ENCODE measurements at places on chromosomes 1 and 21.
A peak's percentile ranks its signal among the peaks of the same experiment; 100 is the strongest.

GRCh38 chr1:46474570-46474969, 15.1 kb upstream of the DMBX1 start:
- no peak for DNase-seq

GRCh38 chr1:38077523-38078147, 31.0 kb upstream of the POU3F1 start:
- no peak for DNase-seq

GRCh38 chr21:39388811-39389155, 39.9 kb upstream of the HMGN1 start:
- DNase-seq = no peak

DNA sequence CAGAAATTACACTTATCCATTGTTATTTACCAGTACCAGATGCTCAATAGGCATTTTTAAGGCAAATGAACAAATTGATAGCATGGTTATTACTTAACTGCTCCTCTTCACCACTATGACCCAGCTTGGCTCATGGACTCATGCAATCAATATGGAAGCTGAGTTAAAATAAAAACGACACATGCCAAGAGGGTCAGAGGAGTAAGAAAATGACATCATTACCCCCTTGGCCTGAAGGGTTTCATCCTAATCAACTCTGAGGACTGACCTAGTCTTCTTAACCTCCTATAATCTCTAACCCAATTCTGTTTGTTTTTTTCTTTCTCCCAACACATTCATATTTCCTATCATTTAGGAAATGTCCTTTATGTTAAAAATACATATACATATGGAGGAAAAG, 41.6 kb downstream of the IRF2BP2 start:
- DNase-seq = no peak

- no peak for DNase-seq
These were observed 109.0 kb upstream of the IPO9 start for GRCh38 chr1:201719812-201720521.

- DNase-seq = no peak
These were observed 349.4 kb downstream of the HLX start for GRCh38 chr1:221228594-221228993.

GRCh38 chr1:1358433-1359271, at the start of gene MXRA8:
MXRA8 (minus strand) TSS chr1:1358555; CDS start chr1:1358504, 51 bp downstream.
- DNase-seq = no peak

DNA sequence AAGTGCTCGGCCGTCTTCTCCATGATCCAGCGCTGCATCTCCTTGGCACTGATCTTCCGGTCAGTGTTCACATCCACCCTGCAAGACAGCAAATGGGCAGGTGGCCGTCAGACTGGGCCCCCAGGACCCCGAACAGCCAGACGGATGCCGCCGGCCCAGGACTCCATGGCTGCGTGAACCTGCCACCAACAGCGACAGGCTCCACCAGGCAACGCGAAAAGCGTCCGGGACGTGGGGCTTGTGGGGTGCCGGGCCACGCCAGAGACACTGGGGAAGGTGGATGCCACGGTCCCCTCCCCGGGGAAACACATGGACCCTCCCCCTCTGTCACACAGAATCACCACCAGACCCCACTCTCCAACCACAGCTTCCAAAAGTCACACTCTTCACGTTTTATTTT, 7.9 kb downstream of the SDF4 start:
- no peak for DNase-seq

- peak; percentile 72 for DNase-seq
These were observed 22.6 kb upstream of the RNF187 start for GRCh38 chr1:228464487-228464983.

- DNase-seq = no peak
These were observed 41.3 kb downstream of the HMCN1 start for GRCh38 chr1:185775501-185775900.

DNA sequence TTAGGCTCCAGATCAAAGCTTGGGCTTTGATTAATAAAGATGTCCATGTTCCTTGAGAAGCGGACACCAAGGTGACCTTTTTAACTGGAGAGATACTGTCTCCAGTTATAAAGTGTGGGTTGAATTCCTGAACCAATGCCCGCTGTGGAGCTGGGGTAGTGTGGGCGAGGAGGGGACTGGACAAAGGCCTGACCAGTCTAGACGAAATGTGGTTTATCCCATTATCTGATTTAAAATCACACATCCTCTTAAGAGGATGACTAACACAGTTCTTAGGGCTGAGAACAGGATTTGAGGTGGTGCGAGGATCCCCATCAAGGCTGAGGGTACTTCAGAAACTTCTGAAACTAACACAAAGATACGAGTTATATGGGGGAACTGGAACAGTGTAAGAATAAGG, 84.5 kb upstream of the GCLM start:
- DNase-seq = no peak

- DNase-seq = peak; percentile 76
These were observed 9.3 kb upstream of the SRARP start for GRCh38 chr1:15994590-15995351.

DNA sequence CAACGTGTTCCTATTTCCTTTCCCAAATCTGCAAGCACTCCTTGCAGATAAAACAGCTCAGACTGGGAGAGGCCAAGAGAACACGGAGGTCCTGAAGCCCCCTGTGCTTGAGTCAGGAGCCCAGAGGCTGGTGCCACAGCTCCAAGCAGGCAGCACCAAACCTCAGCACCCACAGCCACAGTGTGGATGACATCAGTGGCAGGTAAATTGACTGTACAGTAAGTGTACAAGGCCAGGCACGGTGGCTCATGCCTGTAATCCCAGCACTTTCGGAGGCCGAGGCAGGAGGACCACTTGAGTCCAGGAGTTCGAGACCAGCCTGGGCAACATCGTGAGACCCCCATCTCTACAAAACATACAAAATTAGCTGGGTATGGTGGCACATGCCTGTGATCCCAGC, 1.9 kb upstream of the COL6A1 start:
- DNase-seq = no peak

GRCh38 chr1:167981933-167982332, 45.1 kb upstream of the MPC2 start:
- no peak for DNase-seq

GRCh38 chr1:54937469-54937868, 43.0 kb upstream of the TMEM61 start:
- no peak for DNase-seq

DNA sequence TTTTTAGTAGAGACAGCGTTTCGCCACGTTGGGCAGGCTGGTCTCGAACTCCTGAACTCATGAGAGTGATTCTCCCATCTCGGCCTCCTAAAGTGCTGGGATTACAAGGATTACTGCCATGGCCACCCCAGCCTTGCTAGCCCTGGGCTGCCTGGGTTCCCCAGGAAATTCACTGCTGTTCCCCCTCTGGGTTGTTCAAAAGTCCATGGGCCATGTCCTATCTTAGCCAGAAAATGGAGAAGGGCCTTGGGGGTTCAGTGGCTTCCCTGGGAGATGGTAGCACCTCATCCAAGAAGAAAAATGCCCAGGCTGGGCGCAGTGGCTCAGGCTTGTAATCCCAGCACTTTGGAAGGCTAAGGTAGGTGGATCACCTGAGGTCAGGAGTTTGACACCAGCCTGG, 20.9 kb downstream of the SLC26A9 start:
- no peak for DNase-seq

DNA sequence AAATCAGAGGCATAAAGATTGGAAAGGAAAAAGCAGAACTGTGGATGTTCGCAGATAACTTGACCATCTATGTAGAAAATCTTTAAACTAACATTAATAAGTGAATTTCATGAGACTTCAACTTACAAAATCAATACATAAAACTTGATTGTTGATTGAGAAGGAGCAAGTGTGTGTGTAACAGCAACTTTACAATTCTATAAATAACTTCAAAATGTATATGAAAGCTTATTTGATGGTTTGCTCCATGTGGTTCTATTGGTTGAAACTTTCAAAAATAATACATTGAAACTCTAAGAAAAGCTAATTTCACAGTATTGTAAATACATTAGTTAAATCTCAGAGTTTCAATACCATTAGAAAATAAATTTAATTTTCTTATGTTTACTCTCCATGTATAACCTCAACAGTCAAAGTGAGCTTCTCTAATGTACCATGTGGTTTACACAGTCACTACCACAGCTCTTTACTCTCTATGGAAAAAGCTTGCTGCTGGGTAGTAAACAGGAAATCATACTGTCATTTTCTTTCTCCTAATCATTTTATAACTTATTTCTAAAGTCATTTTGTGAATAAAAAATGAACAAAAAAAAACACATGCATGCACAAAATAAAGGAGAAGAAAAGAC, 12.0 kb downstream of the AKT3 start:
- DNase-seq = no peak

GRCh38 chr21:46142582-46143473, 12.6 kb downstream of the FTCD start:
- DNase-seq = no peak

- DNase-seq = no peak
These were observed 200.0 kb downstream of the SLC45A1 start for GRCh38 chr1:8517661-8518489.

- no peak for DNase-seq
These were observed at the start of gene KRTAP19-3 for GRCh38 chr21:30491963-30492428. KRTAP19-3 (minus strand) TSS chr21:30492013; CDS start chr21:30491957, 56 bp downstream.

DNA sequence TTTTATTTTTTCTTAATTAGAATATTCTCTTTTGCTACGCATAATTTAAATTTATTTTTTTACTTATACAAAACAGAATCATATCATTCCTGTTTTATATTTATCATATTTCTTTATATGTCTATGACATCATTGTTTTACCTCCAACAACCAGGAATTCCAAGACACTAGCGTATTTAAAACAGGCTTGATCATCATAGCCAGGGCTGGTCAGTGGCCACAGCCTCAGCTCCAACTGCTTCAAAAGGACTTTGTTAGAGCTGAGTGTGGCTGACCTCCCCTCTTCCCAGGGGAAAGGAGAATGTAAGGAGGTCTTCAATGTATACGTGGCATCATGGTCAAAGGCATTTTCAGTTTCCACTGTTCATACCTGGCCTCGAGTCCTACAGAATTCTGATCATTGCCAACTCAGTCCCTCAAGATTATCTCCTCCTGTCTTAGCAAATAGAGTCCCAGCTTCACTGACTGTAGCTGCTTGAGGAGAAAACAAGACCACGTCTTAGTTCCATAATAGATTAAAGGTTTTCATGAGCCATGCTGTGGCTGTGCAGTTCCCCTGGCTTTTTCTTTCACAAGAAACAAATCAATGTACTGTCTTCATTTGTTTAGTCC, 444.0 kb downstream of the PTPRC start:
- no peak for DNase-seq

DNA sequence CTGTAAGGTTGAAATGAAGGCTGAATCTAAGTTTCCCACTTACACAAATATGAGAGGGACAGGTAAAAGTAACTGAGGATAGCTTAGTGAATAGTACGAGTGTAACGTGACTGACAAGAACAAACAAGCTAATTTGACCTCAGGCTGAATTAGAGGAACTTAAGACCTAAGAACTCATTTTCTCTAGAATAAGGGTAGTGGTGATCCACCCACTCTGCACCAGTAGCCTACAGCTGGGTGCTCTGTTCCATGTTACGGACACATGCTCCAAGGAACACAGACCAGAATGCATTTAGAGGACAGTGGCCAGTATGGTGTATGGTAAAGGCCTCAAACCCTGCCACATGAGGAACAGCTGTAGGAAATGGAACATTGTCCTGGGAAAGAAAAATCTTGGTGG, 14.9 kb upstream of the TMEM9 start:
- DNase-seq = no peak

GRCh38 chr21:45906196-45906805, 75.3 kb upstream of the COL6A1 start:
- DNase-seq = no peak

DNA sequence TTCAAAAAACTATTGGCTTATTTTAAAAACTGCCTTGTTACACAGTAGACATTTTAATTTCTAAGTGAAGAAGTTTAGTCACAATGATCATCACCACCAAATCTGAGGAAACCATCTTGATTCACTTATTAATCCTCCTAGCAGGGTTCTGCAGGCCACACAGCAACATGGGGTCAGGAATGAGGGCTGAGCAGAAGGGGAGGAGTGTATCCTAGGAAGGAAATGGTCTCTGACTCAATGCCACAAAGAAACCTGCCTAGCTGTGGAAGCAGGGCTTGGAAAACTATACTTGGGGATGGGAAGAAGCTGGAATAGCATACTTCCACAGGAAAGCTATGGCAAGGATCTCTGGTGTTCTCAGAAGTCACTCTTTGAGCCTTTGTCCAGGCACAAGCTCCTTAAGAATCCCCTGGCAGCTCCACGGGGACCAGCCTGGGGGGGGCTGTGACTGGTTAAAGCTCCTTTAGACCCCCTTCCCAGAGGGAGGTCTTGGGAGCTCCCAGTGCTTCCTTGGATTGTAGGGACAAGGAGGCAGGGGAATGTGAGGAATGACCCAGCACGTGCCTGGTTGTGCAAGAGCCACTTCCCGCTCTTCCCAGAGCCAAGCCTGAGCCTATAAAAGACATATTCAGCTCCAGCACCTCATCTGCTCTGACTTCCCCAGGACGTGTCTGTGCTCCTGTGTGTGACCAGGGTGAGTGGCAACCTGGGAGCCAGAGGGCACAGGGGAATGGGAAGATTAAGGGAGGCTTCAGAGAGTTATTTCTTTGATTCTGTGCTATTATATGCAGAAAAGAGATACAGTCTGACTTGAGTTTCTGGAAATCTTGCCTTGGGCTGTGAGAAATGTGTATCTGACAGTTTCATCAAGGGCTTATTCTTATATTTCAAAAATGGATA, at the start of gene LCE2A:
TSS of gene LCE2A (plus strand) at position 645 of the 900 bp plus-strand sequence. CDS start 557 bp downstream, outside the sequence.
- no peak for DNase-seq

DNA sequence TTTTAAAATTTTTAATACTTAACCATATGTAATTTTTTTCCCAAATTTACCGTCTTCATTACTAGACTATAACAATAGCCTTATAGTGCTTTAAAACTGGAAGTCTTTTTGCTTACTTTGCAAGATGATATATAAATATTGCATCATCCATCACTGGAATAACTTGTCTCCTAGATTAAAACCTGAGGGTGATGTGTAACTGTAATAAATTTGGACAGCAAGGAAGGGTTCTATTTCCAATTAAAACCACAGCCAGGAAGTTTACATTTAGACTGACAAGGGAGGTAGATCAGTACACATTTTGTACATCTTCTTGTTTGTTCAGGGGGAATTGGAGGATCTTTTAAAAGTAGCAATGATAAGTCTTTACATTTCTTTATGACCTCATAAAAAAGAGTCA, 21.9 kb downstream of the NTNG1 start:
- no peak for DNase-seq

- DNase-seq = no peak
These were observed 86.9 kb downstream of the ADARB1 start for GRCh38 chr21:45161038-45161945.

- no peak for DNase-seq
These were observed 47.5 kb upstream of the CTPS1 start for GRCh38 chr1:40932006-40932405.

DNA sequence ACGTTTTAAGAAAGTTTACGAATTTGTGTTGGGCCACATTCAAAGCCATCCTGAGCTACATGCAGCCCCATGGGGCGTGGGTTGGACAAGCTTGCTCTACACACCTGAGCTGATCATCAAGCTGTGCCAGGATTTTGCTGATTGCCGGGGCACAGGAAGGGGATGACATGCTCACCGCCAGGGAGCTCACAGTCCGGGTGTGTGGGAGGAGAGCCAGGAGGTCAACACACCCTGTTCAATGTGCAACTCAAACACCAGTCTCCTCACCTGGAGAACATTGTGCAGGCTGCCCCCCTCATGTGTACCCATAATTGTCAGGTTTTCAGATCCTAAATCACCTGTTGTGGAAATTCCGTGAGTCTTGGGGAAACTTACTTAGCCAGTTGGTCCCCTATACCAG, 969 bp downstream of the CYP4A11 start:
- DNase-seq = no peak

Measured in endothelial cell (in vitro differentiated cells).